Vagina (tissue), 2 donors: ENCODE measurements at places on chromosomes 12 and 14.

DNA sequence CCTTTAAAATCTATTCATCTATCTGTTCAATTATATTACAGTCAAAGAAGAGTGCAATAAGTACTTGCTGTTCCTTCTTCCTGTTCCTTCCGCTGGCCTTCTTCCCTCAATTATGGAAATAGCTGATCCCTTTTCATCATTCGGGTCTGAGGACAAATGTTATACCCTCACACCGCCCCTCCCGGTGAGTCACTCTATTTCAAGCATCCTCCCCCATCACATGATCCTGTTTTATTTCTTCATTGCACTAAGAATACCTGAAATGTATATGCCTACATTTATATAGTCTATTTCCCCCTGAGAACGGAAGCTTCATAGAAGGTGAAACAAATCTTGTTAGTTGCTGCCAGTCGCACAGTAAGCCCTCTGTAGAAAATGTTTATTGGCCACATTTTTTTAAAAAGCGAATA lies 2.5 kb downstream of the SLC38A1 start:
- no peak for DNase-seq

DNA sequence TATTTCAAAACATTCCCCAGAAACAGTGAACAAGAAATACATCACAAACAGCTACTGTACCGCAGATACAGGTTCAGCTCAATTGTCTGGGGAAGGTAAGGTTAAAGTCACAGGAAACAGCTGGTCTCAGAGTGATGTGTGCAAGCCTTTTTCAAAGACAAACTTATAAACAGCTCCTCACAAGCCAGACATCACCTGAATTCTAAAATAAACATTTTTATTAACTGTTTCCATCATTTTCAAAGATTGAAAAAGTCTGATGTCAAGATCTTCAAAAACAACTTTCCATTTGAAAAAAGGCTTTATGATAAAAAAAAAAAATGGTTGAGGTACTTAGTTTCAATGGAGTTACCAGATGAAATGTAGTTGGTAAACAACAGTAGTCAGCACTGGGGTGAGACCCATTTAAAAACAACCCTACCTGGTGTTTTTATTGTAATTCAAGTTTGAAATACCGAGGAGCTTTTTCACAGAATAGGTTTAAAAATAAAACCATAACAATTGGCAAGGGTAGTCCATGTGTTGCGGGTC lies 4.0 kb downstream of the BTG1 start:
- no peak for DNase-seq

GRCh38 chr12:130433834-130434233 lies 96.1 kb downstream of the PIWIL1 start:
- DNase-seq: no peak

DNA sequence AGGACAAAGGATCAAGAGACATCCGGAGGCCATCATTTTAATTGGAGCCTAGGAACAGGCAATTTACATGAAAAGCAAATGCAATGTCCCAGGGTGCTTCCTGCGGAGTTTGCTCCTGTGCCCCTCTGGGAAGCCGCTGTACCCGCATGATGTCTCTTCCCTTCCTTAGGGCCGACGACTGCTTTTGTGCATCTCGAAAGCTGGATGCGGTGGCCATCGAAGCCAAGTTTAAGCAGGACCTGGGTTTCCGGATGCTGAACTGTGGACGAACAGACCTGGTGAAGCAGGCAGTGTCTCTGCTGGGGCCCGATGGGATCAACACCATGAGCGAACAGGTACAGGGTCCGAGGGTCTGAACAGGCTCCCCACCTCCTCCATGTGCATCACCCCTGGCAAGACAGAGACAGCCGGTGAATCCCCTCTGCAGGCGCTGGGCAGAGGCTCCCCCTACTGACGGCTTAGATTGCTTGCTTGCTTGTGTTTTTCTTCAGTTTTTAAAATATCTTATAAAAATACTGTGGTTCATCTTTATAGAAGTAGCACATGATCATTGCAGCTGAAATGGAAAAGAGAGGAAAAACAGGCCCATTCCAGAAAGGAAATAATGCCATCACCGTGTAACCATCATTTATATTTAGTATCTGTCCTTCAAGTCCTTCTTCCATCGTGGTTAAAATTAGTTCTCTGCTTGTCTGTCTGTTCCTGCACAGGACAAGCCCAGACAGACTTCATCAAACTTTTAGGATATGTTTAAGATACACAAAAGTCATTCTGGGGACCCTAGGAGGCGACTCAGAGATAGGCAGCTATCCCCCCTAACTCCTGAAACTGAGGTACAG lies 75.4 kb upstream of the PWP1 start:
- DNase-seq: no peak

DNA sequence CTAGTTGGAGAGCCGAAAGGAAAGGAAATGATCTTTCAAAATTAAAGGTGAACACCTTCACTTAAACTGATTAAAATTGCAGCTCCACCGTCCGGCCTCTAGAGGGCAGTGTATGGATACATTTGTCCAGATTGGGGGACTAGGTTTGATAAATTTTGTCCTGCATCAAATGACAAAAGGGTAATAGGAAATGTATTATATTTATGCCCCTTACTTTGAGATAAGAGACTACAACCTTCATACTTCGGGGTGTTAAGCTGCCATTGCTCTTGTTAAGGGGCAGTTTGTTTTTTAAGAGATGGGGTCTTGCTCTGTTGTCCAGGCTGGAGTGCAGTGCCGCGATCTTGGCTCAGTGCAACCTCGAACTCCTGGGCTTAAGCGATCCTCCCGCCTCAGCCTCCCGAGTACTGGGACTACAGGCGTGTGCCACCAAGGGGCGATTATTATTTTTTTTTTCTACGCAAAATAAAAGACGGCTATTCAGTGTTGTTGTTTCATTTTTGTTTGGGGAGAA lies 818 bp upstream of the SUOX start:
- no peak for DNase-seq

- DNase-seq: no peak
Measured at GRCh38 chr14:75991753-75992152, 6.2 kb downstream of the IFT43 start.

GRCh38 chr14:33948145-33948868 lies 2.6 kb downstream of the EGLN3 start:
- no peak for DNase-seq

DNA sequence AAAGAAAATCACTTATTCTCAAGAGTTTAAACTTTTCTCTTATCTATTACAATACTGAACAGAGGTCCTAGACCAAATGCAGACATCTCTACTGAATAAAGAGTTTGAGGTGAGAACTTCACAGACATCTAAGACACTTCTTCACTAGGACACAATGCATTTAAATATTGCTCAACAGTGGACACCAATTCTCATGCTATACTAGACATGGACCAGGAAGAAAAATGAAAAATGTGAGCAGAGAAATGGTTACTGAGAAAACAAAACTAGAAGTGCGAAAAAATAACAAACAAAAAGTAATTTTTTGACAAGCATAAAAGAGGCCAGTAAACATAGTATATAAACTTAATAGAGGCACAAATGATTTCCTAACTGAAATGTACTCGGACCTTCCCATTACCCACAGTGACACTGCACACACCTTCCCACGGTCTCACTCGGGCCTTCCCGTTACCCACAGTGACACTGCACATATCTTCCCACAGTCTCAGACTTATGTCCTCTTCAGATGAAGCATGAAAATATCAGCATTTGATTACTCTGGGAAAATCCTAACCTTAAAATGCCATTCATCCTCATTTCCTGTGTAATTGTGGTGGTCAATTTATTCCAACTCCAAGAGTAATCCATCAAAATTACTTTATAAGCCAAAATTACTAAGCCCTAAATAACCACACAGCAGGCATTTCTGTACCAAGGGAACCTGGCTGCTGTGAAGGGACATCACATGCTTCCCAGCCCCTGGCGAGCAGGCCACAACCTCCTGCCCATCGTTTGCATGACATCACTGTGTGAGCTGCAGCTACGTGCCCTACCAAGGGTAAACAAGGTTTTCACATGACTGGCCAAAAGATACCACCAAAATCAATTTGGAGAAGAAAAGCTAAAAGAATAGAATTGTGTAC lies 6.4 kb downstream of the SLC15A4 start:
- no peak for DNase-seq

- DNase-seq: no peak
Measured at GRCh38 chr14:23071244-23071920, 14.1 kb upstream of the CDH24 start.

DNA sequence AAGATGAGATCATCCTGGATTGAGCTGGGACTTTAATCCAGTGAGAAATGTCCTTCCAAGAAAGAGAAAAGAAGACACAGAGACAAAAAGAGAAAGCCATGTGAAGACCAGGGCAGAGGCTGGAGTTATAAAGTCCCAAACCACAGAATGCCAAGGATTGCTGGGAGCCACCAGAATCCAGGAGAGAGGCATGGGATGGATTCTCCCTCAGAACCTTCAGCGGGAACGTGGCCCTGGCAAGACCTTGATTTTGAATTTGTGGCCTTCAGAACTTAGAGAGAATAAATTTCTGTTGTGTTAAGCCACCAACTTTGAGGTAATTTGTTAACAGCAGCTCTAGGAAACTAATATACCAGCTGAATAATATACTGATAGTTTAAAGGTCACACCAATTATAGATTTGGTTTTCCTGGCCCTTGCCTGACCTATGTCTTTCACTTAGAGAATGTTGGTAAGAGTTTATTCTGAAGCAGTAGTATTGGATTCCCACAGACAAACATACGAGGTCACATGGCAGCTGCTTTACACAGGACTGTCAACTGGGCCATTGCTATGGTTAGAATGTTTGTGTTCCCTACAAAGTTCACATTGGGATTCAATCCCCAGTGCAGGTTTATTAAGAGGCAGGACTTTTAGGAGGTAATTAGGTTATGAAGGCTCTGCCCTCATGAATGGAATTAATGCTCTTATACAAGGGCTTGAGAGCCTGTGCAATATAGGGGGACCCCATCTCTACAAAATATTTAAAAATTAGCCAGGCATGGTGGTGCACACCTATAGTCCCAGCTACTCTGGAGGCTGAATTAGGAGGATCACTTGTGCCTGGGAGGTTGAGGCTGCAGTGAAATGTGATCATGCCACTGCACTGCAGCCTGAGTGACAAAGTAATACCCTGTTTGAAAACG lies 156.5 kb upstream of the EEA1 start:
- DNase-seq: no peak

DNA sequence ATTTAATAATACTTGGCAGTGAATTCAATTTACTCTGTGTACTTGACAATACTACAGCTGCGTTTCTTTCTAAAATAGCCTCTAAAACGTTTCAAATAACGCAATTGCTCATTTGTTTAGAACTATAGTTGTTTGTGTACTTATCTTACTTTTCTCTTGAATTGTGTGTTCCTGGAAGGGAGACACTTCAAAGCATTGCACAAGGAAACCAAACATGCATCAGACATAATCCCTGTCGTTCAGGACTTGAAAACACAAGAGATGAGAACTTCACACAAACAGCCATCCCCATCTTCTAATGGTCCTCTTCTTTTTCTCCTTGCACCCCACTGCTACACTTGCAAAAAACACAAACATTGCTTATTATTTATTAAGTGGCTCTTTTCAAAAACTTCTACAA lies 38.5 kb downstream of the PTGER2 start:
- DNase-seq: no peak

DNA sequence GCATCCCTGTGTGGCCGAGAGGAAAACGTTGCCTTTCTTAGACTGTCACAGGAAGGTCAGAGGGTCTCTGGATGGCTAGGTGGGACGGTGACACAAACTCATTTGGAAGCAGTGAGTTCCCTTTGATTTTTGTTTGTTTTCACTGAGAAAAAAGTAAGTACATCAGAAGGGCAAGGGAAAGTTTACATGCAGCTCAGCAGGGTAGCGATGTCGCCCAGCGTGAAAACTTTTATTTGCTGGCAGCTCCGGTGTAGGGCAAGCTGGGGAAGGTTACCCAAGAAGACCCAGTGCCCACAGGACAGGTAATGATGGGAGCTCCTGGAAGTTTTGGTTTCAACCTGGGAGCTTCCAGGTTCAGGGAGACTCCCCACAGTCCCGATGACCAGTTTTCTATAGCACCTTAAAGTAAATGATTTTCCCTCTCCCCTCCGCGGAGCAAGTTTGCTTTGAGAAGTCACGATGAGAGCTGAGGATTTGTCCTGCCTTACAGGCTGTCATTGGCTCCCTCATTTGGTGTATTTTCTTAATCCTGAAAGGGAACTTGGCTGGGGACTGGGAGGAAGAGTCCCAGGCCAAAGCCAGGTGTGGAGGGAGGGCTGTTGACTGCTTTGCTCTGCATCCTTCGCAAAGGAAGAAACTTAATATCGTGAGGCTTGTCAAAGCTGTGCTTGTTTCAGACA lies 64.7 kb upstream of the ESRRB start:
- DNase-seq: no peak

DNA sequence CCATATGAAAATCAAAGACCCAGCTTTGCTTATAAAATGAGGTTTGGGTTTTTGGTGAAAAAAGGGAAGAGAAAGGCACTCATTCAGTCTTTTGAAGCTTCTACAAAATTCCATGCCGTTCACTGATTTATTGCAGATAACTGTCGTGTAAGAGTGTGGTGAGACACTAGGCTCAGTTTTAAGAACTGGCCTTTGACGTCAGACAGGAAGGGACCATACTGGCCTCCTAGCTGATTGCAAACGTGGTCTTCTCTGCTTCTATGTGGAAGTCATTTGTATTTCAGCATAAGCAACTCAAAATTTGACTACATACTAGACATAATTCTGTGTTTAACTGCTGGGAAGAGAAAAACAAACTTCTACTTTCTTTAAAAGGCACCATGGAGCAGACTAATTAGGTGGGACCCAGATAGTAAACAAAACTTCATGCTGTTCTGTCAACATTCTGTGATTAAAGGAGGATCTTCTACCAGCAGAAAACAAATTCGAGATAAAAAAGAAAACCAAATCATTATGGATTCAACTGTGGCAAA lies 168.7 kb downstream of the TTC7B start:
- DNase-seq: no peak

DNA sequence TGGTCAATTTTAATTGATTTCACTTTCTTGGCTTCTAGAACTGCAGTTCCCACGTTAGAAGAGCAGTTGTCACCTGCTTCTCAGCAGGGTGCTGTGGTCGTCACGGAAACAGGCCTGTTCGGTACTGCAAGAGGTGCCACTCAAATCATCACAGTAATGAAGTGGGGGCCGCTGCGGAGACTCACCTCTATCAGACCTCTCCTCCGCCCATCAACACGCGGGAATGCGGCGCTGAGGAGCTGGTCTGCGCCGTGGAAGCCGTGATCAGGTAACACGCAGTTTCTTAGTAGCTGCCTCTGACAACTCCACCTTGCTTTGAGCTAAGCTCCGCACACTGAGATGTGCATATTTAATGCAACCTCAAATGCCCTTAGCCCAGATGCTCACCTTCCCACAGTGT lies 107.2 kb downstream of the UNC79 start:
- DNase-seq: no peak

DNA sequence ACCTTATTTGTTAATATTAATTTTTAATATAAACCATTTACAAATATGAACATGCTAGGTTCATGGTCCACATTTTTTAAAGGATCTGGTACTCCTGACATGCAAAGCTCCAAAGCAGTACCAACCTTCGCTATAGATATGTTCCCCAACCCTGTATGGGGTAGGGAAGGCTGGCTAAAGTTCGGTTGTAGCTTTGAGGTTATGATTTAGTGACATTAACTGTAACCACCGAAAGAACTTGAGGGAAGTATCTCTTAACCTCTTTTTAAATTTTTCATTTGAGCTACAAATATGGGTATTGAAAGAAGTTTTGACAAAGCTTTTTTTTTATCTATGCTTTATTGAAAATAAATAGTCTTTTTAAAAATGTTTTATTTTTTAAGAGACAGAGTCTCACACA lies 115.5 kb downstream of the DYRK2 start:
- no peak for DNase-seq

GRCh38 chr14:77659831-77660230 lies 43.4 kb upstream of the SPTLC2 start:
- DNase-seq: no peak
